ENCODE measurements at places on chromosomes 2 and 18.
A peak's percentile ranks its signal among the peaks of the same experiment; 100 is the strongest.

DNA sequence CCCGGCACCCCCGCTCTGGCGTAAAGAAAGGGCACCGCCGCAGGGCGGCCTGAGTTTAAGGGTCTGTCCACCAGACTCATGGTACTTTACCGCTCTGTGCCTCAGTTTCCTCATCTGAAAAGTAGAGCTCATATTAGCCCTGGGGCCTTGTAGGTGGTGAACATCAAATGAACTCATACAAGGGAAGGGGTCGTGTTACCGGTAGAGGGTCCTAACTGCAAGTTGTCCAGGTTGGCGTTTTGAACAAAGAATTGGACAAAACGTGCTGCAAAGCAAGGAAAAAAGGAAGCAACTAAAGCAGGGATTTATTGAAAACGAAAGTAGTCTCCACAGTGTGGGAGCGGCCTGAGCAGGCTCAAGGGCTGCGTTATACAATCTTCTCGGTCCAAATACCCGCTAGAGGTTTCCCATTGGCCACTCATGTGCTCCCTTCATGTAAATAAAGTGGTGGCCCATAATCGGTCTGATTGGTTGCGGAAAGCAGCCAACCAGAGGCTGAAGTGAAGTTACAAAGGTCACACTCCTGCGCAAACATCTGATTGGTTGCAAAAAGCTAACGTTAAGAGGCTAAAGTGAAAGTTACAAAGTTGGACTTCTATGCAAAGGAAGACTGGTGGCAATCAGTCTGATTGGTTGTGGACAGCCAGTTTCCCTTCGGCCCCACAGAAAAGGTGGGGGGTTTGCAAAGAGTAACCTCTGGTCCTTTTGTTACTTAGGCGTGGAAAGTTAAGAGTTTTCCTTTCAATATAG lies 80.7 kb upstream of the LDLRAD4 start:
- peak; percentile 79 for DNase-seq

- peak; percentile 59 for DNase-seq
Observed at GRCh38 chr2:207617011-207617671, 8.1 kb downstream of the METTL21A start.

GRCh38 chr2:17878281-17879136 lies at the start of gene KCNS3:
TSS of gene KCNS3 (plus strand) at chr2:17878667. CDS start at chr2:17931009, 52,342 bp downstream.
- peak; percentile 30 for DNase-seq

DNA sequence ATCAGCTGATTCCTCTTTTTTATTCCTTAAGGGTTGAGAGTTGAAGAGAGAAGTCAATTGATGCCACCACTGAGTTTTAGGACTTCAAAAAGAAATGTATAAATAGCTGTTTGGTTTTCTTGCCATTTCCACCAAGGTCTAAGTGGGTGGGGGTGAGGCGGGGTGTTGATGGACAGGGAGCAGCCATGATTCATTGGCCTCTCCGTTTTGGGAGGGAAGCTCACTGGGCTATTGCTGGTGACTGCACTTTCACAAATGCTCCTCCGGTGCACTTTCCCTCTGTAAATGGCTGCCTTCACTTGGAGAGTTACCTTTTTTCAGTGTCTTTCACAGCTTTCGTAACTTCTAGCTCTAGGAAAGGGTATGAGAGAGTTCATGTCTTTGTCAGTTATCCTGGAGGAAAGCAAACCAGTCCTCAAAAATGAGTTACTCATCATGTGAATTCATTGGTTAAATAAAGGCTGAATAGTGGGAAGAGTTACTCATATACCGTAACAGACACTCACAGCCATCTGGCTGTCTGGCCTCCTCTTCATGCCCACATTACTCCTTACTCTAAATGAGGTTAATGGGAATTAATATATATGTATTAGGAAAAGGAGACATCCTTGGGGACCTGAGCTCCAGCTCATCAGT lies 17.4 kb upstream of the CTAGE1 start:
- DNase-seq, result no peak
